ENCODE measurements at places on chromosomes 5 and 9.

DNA sequence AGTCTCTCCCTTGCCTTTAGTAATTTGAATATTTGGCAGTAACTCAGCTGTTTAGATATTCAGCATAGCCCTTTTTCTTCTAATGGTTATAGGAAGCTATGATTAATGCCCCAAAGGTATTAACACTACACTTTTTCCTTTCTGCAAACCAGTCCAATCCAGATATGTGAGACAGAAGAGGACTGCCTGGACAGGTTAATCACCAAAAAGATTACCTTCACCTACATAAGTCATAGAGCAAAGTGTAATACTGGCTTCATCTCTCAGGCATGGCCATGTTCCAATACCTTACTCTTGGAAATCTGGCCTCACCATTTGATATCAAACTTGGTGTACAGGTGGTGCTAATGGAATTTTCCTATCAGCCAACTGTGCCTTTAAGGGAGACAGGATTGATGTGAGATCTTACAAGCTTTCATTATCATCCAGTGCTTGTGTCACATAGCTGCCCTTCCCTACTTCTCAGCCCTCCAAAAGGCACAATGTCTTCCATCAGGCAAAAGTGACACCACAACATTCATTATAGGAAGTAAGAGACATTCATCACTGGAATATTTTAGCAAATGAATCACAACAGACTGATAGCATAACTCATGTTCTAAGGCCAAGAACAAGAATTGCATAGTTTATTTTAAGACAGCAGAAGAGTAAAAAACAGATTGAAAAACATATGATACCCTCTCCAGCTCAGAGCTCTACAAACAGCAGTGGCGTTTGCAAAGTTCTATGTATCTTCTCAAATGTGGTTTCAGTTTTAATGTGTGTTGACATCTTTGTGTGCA lies 91.2 kb upstream of the PAM start:
- no peak for DNase-seq

DNA sequence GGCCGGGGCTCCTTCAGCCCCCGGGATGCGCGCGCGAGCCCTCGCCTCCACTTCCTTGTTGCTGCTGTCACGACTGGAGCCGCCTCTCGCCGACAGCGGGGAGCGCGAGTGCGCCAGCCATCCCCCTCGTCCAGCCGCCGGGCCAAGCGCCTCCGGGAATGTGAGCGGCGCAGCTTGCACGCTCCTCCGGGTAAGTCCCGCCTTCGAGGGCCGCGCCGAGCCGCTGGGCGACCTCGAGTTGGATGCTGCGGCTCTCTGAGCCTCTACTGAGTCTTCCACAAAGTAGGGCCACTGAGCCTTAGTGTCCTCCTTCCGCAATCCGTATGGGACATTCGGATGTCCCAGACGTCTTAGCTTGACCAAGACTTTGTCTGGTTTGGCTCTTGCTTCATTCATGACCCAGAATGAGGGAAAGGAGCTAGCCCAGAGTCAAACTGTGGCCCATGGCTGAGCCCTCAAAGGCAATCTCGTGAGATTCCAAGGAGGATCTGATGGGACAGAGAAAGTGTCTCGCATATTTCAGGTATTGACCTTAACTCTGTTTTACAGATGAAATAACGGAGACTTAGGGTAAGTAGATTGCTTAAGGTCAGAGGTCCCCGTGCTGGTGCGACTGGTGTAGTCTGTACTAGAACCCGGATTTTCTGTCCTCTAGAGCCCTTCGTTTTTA lies 586 bp downstream of the HMGXB3 start:
- no peak for DNase-seq

- DNase-seq = no peak
Observed at GRCh38 chr9:88184976-88185375, 46.7 kb upstream of the SPATA31C2 start.

GRCh38 chr5:178237431-178238312 lies 5.1 kb upstream of the PHYKPL start:
- no peak for DNase-seq

- no peak for DNase-seq
Observed at GRCh38 chr5:14155075-14155474, 11.9 kb downstream of the TRIO start.

GRCh38 chr5:54221135-54221534 lies 89.2 kb downstream of the ARL15 start:
- DNase-seq = no peak

- no peak for DNase-seq
Observed at GRCh38 chr5:72427488-72428437, 79.4 kb downstream of the ZNF366 start.

DNA sequence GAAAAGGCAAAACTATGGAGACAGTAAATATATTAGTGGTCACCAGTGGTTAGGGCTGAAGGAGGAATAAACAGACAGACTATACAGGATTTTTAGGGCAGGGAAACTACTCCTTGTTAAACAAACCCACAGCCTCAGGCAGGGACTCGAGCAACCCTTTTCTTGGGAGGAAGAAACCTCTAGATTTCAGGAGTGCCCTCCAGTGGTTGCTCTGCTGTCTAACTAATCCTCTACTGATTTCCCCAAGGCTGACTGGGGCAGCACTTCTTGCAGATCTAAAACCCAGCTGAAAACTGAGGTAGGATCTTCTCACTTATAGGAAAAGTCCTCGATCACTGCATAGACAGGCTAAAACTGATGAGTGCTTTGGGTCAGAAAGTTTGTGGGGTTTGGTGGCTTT lies 176.8 kb downstream of the ISOC1 start:
- no peak for DNase-seq

Measured in Panc1 (cell line).